ENCODE measurements at places on chromosomes 6 and 20. TPM values are rescaled to one million over a fixed set of nuclear protein-coding genes. Genes with fewer than 3 reads are reported as not detected.

DNA sequence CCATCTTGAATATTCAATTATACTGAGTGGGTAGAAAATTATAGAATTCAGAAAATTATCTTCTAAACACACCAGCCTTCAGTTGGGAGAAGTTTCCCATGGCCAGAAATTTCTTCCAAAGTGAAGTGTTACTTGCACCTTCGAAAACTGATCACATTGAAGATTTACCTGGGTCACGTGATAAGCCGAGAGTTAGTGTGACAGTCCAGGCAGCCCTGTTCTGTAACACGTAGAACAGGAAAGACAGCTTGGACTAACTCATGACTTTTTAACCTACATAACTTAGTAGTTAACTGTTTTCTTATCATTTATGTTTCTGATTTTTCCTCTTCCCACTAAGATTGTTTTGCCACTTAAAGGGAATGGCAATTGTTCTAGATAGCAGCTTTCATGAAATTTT is 118.3 kb upstream of the MTHFD1L start:
- DNase-seq, result no peak

The HAO1 gene
- total RNA-seq, result not detected

The SH3BGRL2 gene
- total RNA-seq, result 30.8 TPM

The RAB23 gene
- 38.7 TPM for total RNA-seq

- DNase-seq, result peak; percentile 30
Measured at GRCh38 chr6:37354526-37355384, 972 bp downstream of the RNF8 start.

The PROCR gene
- 15.3 TPM for total RNA-seq

Measured in tongue (tissue), 3 donors.